ENCODE measurements at places on chromosomes 16 and 17.

- DNase-seq: no peak
These were observed 65.8 kb upstream of the RPH3AL start for GRCh38 chr17:418421-418751.

DNA sequence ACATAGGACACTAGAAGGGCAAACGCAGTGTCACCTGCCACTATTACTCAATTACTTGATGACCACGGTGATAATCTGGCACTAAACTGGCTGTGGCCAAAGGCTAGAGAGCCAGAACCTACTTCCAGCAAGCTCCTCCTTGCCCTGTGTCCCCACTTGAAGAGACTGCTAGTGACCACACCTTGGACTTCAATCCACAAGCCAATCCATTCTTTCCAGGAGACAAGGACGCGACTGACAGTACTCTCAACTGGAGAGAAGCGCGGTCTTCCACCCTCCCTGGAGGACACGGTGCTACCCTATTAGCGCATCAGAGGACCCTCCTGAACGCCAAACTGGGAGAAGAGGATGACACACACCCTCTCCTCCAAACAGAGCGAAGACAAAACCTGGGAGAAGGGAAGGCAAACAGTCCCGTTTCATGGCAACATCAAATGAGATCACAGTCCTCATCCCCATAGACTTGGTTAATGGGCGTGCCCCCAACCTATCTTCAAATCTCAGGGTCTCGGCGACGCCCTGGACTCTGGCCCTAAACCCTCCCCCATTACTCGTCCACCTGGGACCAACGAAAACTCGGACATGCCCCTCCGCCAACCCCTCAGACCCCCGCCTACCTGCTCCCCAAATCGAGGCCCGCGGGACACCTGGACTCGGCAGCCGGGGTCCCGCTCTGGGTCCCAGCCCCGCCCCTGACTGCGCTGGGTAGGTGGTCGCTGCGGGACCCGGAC, 508 bp downstream of the FLCN start:
- no peak for DNase-seq

- DNase-seq: no peak
These were observed 21.5 kb downstream of the CCL4 start for GRCh38 chr17:36124879-36125824.

DNA sequence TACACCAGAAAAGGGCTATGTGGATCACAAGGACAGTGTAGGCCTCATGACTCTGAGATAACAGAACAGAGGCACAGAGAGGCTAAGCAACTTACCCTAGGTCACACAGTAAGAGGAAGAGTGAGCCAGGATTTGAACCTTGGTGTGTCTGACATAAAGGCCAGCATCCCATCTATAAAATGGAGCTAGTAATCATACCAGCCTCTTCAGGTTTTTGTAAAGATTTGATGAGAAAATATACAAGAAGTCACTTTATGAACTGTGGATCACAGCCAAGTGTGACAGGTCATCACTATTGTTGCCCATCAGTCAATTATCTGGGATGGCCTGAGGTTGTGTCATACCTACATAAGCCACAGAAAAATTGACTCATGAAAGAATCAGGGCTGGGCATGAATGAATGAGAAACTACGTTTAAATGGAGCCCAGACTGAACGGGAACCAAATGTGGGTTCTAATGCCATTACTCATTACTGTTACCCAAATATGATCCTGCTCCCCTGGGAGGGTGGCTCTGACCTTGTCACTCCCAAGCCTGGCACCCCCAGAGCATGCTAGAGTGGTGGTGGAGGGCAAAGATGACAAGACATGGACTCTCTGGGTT, 21.0 kb downstream of the FBXO39 start:
- DNase-seq: no peak

GRCh38 chr17:65222214-65222738, 85.1 kb downstream of the RGS9 start:
- no peak for DNase-seq

DNA sequence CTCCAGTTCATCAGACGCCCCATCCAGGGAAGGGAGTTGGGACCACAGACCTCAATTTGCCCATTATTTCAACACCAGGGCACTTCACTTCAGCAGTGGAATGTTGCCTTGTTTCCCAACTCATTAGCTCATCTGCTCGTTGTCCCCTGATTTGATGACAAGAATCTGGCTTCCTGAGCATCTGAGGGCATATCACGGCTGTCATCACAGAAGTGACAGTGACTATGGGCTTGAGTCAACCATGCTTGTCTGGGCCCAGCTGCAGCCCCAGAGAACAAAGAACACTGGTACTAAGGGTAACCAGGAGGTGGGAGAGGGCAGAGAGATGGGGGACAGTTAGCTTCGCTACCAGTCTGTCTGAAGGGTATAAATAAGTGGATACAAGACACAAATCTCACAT, 266.0 kb upstream of the SDK2 start:
- DNase-seq: no peak

GRCh38 chr16:15988268-15989013, 39.0 kb downstream of the ABCC1 start:
- DNase-seq: no peak

- DNase-seq: no peak
These were observed 2.2 kb upstream of the RPL38 start for GRCh38 chr17:74201250-74201649.

DNA sequence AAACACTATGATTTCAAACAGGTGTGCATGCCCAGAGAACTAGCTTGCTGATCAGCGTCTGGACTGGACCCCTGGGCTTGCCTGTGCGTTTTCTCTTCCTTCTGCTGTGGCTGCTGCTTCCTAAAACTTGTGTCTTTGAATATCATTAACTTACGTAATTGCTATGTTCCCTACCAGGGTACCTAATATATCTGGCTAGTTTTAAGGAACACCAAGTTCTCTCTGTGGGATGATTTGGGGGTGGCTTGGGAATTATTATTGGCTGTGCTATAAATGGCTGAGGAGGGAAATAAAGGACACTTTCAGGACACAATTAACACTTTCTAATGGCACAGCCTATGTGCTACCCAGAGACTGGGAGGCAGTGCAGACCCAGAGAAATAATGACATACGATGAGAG, 606.0 kb upstream of the RBFOX1 start:
- no peak for DNase-seq

DNA sequence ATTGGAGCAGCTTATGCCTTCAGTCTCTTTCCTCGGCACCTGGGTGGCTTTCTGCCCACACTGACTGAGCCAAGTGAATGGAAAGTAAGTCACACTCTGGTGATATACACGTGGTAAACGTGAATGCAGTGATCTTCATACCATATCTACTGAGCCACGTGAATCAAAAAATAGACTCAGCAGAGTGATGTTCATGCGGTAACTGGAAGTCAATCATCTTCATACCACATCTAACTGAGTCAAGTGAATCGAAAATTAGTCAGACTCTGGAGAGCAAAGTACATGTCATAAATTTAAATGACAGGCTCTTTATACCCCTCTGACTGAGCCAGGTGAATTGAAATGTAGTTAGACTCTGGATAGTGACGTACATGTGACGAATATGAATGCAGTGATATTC, 47.1 kb upstream of the ARL4D start:
- no peak for DNase-seq
